NCI-H524 treated with DMSO at 0.1 percent for 48 hours (cell line): ENCODE measurements at places on chromosomes 7 and 10.
A peak's percentile ranks its signal among the peaks of the same experiment; 100 is the strongest.

DNA sequence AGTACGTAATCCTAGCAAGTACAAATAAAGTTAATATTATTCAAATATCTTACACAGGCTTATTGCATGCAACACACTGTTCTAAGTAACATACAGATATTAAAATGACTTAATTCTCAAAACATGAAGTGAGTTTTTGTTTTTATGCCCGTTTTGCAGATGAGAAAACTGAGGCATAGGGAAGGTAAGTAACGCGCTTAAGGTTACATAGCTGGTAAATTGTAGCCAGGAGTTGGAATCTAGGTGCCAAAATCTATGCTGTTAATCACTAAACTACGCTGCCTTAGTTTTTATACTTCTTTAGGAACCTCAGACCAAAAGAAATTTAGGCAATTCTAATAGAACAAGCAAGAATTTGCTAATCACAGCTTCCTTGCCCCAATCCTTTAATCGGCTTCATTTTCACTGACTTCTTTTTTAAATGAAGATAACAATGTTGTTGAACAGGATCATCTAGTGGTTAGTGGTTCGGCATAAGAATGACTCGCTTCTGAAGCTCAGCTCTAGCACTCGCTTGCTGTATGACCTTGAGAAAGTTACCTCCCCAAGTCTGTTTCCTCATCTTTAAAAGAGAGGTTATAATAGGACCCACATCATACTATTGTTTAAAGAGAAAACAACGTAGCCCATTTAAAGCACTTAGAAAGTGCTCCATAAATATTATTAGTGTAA, 1.0 kb upstream of the LRRTM3 start:
- DNase-seq: no peak

- no peak for DNase-seq
Observed at GRCh38 chr10:116737627-116738327, 4.6 kb downstream of the HSPA12A start.

DNA sequence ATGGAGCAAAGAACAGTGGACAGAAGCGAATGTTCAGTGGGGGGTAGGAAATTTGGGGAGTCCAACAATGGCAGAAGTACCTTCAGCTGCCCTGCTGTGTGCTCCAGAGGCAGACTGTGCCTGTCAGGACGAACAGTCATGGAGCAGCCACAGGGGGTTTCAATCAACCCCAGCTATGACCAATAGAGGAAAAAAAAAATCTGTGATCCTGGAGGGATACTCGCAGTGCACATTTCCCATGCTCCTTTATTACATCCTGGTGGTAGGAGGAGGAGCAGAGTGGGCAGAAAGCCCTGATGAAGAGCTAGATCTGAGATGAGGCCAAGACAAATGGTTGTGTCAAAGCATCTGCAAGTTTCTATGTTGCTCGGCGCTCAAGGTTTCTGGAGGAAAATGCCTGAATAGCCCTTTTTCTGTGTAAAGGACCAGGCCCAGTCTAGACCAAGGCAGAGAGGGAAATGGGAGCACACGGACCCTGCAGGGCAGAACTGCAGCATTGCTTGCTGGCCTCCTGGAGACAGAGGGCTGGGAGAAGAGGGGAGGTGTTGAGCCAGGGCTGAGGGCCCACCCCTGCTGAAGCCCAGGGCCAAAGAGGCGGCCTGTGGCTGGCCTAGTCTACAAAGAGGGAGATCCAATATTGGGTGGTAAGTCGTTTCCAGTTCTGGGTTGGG, 201.5 kb downstream of the GRID1 start:
- no peak for DNase-seq

- DNase-seq: no peak
Observed at GRCh38 chr10:76021398-76021797, 590.0 kb downstream of the LRMDA start.

- DNase-seq: no peak
Observed at GRCh38 chr10:42623929-42624328, 14.4 kb downstream of the ZNF33B start.

DNA sequence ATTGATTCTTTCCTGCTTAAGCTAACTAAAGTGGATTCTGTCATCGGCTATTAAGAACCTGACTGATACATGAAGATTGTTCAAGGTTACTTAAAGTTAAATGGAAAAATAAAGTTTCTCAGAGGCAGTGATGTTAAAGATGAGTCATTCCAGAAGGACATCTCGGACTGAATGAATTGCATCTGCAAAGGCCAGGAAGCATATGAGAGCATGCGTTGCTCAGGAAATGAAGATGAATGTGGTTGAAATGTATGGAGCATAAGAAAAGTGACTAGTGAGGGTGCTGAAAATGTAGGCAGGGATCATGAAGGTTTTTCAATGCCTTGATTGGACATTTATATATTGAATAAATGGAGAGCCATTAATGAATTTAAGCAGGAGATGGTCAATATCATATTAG, 133.9 kb upstream of the GHITM start:
- DNase-seq: no peak

GRCh38 chr10:109306698-109307097, 616.6 kb downstream of the XPNPEP1 start:
- DNase-seq: no peak

DNA sequence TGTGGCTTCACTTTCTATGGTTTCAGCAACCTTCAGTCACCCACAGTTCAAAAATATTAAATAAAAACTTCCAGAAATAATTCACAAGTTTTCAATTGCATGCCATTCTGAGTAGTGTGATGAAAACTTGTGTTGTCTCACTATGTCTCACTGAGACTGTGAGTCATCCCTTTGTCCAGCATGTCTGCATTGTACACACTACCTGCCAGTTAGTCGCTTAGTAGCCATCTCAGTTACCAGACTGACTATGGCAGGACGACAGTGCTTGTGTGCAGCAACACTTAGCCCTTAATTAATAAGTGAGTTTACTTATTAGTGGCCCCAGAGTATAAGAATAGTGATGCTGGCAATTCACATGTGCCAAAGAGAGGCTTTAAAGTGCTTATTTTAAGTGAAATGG, 22.5 kb downstream of the CCDC186 start:
- DNase-seq: no peak

DNA sequence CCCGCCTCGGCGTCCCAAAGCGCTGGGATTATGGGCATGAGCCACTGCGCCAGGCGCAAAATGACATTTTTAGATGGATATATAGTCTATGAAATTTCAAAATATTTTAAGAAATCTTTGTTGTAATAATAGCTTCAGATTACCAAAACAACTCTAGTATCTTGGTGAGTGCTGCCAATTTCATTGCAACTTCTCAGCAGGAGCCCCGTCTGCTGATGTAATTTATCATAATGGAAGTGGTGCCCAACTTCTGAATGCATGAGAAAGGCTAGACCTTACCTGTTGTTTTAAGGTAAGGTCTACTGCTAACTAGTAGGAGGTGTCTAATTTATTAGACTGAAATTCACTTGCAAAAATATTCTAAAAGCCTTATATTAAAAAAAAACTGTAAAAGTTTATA, 20.0 kb downstream of the PDSS1 start:
- no peak for DNase-seq

DNA sequence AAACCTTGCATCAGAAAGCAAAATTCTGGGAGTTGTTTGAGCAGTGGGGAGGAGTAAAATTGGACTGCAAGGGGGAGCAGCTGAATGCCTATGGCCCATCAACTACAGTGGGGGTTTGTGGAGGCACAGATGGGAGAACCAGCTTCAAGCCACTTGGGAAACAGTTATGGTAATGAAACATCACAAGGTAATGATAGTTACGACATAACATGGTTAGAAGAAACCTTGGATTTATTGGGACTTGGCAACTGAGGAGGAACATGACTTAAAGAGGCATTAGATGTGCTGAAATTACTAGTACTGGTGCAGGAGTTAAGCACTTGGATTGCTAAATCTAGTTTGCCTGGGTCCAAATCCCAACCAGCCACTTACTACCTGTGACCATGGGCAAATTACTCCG, 868.4 kb downstream of the KCNMA1 start:
- no peak for DNase-seq

- DNase-seq: peak; percentile 84
Observed at GRCh38 chr7:112743811-112744210, 46.4 kb downstream of the TMEM168 start.

DNA sequence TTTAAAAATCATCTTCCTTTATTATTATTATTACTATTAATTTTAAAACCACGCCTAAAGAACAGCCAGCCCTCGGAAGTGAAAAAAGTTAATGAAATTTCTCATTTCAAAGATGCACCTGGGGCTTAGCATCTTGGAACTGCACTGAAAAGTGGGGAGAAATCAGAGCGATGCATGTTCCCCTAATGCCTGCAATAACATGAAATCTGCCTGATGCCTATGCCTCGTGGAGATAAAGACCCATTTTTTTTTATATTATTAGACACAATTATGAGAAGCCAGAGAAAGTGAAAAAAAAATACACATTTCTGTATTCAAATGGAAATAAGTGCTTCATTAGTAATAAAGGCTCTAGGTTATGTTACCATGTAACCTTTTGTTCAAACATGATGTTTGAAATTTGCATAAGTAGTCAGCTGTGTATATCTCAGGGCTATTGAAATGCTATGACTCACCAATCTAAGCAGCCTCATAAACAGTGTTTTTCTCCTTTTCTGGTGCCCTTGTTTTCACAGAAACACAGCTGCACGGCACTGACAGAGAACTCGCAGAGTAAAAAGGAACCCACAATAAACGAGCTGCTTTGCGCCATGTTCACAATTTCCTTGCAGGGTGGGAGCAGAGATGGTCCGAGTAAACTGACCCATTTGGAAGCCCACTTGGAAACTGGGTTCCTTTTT, 175.8 kb upstream of the PRKCQ start:
- DNase-seq: no peak

GRCh38 chr10:100569687-100570481, 34.1 kb downstream of the HIF1AN start:
- no peak for DNase-seq

DNA sequence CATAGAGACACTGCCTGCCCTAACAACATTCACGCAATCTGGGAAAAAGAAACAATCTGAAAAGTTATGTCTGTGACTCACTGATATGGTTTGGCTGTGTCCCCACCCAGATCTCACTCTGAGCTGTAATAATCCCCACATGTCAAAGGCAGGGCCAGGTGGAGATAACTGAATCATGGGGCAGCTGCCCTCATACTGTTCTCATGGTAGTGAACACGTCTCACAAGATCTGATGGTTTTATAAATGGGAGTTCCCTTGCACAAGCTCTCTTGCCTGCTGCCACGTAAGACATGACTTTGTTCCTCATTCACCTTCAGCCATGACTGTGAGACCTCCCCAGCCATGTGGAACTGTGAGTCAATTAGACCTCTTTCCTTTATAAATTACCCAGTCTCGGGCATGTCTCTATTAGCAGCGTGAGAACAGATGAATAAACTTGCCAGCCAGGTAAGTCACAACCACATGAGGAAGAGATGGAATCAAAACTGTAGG, 341.5 kb upstream of the AOAH start:
- no peak for DNase-seq
